Cerebellar cortex (tissue), 1 donor: ENCODE measurements at places on chromosomes 12 and 14.
A peak's percentile ranks its signal among the peaks of the same experiment; 100 is the strongest.

GRCh38 chr12:3101309-3102024 is 24.3 kb downstream of the TSPAN9 start:
- no peak for DNase-seq

DNA sequence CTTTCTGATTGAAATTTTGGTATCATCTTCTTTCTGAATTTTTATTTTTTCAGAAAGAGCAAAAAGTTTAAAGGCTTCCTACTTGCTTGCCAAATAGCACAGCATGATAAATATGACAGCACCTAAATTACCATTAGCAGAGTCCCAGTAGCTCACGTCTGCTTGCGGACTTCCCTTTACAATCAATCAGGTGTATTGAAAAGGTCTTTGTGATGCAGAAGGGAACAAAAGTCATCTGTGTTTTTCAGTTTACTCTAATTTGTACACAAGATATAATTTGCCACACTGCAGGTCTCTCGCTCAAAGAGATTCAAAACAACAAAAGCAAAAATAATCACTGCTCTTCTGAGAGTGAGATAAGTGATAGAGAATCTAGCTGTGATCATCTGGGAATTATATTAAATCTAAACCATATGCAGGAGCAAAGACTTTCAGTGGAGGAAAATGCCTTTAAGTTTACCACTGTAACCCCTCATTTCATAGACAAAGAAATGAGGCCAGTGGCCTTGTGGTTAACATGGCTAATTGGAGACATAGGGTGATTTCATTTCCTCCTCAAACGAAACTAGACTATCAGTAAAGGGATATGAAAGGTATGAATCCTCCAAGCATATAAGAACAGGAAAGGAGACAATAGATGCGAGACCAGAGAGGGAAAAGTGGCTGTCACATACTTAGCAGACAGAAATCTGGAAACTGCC is 240.8 kb upstream of the TMPO start:
- DNase-seq: no peak

DNA sequence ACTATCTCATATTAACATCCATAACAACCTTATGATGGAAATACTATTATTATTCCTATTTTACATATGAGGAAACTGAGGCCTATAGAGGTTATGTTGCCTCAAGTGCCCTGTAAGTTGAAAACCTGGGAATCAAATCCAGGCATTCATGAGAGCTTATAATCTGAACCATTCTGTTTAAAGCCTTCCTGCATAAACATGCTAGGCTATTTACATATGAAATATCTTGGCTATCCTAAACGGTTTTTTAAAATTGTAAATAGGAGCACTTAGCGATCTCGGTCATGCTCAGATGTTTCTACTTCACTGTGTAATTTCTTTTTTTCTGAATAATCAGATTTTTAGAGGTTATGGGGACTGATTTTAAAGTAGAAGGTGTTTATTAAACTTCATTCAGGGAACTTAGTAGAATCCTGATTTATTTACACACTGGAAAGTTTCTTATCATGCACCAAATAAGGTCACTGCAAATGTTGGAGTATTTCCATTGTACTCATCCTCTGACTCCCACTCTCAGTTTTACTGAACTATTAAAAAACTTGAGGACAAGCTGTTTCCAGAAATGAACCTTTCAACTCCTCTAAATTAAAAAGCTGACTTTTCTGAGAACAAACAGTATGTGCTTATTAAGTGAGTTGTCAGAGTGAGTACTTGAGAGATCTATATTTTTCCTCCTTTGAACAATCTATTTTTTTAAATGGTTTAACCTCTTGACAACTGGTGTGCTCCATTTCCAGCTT is 141.7 kb downstream of the PIK3C2G start:
- DNase-seq: no peak

DNA sequence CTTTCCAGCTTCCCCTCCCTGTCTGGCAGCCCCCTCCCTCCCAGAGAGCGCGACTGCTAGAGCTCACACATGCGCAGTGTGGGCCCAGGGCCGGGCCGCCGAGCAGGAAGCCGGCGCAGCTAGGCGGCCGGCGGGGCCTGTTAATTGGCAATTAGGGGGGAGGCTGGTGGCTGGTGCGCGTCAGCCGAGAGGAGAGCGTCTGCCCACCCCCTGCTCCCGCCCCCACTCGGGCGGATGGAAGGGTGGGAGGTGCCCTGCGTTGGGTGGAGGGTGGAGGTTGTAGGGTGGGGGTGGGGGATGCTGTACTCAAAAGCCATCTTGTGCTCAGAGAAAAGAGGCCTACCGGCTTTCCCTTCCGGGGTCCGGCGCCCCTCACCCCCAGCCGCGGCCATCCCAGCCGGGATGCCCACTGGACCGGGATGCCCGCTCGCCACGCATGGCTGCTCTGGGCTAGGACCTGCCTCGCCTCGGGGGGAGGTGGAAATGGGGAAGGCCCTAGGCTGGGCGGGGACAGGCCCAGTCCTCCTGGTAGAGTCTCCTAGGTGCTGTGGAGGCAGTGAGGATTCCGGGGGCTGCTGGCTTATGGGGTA is 9.2 kb downstream of the HOXC8 start:
- DNase-seq: peak; percentile 88

- DNase-seq: no peak
These were observed 23.6 kb upstream of the KCNH3 start for GRCh38 chr12:49515266-49515665.

GRCh38 chr14:78254911-78255461 is 84.8 kb downstream of the NRXN3 start:
- no peak for DNase-seq

- DNase-seq: peak; percentile 21
These were observed 176.1 kb downstream of the AEBP2 start for GRCh38 chr12:19615384-19615725.

DNA sequence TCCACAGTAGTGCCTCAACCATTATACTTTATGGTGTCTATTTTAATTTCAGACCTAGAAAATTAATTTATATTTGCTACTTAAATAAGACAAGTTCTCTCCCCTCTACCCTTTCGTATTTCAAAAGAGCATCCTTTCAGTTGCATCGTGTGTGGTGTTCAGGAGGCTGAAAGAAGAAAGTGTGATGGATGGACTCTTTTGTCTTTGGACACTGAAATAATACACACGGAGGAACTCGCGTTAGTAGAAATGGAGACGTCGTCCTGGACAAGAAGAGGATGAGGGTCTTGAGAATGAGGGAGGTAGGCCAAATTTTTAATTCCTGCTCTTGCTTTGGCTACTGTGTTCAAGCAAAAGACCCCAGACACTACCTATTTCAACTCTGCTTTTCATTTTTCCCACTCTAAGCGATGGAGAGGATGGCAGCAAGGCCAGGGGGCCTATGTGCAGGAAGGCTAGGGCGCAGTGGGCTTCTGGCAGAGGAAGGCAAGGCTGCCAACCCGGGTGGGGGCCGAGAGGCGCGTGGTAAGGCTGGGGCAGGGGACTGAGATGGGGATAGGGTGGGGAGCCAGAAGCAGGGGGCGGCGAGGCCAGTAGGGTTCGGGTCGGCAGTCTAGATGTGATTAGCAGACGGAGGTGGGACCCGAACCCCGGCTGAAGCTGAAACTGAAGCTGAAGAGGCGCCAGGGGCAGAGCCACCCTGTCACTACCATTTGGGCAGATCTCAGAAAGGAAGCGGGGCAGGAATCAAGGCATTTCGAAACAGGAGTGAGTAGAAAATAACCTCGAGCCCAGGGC is 722 bp downstream of the TMED8 start:
- DNase-seq: peak; percentile 25

DNA sequence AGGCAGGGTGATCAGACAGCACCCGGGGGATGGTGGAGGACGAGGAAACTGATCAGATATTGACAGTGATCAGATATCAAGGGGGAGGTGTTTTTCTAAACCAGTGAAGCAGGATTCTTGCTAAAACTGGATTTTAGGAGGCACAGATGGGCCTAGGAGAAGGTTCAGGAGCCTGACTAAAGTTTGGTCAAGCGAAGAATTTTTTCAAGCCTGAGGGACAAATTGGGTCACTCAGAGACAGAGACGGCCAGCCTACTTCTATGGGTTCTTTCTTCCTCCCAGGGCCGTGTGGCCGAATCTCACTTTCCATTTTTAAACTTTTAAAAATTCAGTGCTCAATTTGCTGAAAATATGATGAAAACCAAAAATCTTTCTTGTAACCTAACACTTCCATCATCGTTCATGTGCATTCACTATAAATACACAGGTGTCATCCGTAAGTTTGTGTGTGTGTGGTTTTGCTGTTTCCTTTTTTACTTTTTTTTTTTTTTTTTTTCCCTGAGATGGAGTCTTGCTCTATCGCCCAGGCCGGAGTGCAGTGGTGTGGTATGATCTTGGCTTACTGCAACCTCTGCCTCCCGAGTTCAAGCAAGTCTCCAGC is 68.5 kb downstream of the RIN3 start:
- DNase-seq: no peak

- peak; percentile 92 for DNase-seq
These were observed 18.7 kb downstream of the IQSEC3 start for GRCh38 chr12:85191-85666.

DNA sequence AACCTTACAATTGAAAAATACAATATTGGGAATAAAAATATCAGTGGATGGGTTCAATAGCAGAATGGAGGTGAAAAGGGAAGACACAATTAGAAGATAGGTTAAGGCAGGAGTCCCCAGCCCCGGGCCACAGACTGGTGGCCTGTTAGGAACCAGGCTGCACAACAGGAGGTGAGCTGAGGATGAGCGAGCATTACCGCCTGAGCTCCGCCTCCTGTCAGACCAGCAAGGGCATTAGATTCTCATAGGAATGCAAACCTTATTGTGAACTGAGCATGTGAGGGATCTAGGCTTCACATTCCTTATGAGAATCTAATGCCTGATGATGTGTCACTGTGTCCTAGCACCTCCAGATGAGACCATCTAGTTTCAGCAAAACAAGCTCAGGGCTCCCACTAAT is 27.3 kb upstream of the ST8SIA1 start:
- no peak for DNase-seq

DNA sequence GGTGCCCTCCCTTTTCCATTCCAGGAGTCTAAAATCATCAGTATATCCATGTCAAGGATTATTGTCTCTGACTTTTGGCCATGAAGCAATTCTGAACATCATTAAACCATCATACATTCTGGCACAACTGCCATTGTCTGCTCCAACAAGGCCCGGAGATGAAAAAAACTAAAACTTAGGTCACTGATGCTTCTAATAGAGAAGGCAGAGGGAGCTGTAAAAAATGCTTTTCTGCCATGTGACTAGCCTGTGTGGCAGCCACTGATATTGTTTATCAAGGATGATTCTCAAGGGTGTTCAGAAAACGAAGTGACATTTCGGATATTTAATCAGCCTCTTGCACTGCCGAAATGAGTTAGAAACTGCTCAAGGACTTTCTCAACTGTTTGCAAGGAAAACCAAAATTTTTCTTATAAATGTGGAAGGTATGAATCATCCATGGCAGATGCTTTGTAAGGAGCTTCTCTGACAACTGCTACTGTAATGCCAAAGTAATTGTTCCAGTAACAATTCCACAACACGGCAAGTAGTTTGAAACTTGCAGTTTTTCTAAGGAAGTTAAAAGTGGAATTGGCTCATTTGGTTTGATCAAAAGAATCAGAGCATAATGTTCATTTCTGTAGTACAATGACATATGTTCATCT is 1076.5 kb upstream of the FLRT2 start:
- DNase-seq: no peak

DNA sequence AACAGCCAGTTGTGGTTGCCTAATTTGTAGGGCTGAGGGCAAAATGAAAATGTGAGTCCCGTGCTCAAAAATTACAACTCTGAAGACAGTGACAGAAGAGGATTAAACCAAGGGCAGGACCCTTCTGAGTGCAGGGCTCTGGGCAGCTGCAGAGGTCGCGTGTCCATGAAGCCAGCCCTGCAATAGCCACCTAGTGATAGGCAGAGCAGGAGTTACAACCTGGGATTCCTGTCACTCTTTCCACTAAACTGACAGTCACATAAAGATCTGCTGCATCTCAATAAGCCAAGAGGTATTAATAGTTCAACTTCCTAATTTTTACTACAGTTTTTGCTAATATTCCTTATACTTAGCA is 94.1 kb downstream of the SLC2A13 start:
- DNase-seq: no peak

GRCh38 chr12:53983950-53984572 is 885 bp upstream of the HOXC10 start:
- DNase-seq: no peak

GRCh38 chr12:107467716-107468115 is 217.9 kb upstream of the PWP1 start:
- DNase-seq: no peak

GRCh38 chr14:67933266-67933665 is 113.7 kb downstream of the RAD51B start:
- peak; percentile 30 for DNase-seq

GRCh38 chr14:94367347-94368242 is 20.8 kb downstream of the SERPINA1 start:
- DNase-seq: no peak

- DNase-seq: no peak
These were observed 65.3 kb upstream of the RASSF3 start for GRCh38 chr12:64545081-64545382.

GRCh38 chr12:56158926-56159461 is 835 bp downstream of the MYL6 start:
- DNase-seq: peak; percentile 70

DNA sequence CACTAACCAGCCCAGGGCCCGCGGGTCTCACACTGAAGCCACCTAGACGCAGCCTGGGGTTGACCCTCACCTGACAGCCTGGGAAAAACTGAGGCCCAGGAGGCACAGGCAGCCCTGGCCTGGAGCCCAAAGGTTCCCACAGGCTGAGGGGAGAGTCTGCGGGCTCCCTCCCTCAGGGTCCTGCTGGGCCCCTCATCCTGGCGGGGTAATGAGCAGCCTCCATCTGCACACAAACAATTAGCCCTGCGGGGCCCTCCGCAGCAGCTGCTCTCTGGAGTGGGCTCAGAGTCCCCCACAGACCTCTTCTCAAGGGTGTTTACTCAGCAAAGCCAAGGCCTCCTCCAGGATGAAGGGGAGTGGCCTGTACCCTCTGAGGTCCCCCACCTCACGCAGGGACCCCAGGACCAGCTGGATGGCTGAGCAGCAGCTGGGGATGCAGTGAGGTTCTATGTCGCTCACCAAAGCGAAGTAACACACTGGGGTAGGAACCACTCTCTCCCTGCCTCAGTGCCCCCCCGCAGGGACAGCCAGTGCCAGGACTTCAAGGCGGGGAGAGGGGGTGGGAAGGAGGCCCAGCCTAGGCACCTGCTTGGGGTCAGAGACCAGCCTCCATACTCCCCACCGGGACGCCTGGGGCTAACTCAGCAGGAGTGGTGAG is 7.3 kb downstream of the AKT1 start:
- no peak for DNase-seq

- DNase-seq: peak; percentile 31
These were observed 50.6 kb downstream of the LRCOL1 start for GRCh38 chr12:132559652-132560363.

GRCh38 chr12:98208816-98209215 is 306.6 kb upstream of the TMPO start:
- no peak for DNase-seq

- peak; percentile 57 for DNase-seq
These were observed 80.7 kb downstream of the FOXN3 start for GRCh38 chr14:89336338-89336737.

GRCh38 chr14:102662636-102663430 is 70.4 kb downstream of the RCOR1 start:
- DNase-seq: no peak

GRCh38 chr12:52440821-52441319 is 6.7 kb upstream of the KRT75 start:
- DNase-seq: no peak

GRCh38 chr12:50024805-50025186 is 498 bp downstream of the RACGAP1 start:
- no peak for DNase-seq
